ENCODE measurements at places on chromosomes 3 and 15.

DNA sequence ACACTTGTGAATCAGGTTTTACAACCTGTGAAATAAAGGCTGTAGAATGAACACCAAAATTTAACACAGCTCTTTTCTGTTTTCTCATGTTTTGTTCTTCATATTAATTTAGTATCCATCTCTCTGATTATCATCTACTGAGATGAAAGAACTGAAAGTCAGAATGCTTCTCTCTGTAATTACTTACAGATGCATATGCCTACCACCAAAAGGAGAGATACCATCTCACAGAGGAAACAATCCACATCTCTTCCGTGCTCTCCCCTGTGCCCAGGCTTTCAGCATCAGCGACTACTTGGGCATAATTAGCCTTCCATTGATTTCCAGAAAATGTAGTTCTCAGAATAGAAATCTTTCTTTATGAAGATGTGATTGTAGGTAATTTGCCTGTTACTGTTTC, 741.4 kb downstream of the GRM7 start:
- DNase-seq: no peak

GRCh38 chr15:72982714-72983113, 69.5 kb upstream of the NEO1 start:
- DNase-seq: no peak

DNA sequence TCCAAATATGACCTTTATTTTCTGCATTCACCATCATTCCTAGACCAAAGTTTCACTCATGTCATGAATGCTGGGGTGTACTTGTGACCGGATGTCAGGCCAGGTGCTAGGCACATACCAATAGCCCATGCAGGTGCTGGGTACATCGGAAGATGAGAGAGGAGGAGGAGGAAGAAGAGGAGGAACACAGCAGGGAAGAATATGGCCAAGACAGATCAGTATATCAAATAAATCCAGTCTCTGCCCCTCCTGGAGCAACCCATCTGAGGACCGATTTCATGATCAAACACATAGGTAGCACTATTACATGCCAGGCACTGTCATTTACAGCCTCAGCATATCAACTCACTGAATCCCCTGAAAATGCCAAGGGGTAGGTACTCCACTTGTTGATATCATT, 3.0 kb upstream of the WNT7A start:
- peak; percentile 18 for DNase-seq

- DNase-seq: no peak
Observed at GRCh38 chr15:63712828-63713520, 115.8 kb downstream of the FBXL22 start.

GRCh38 chr3:194472290-194472920, 14.4 kb downstream of the ATP13A3 start:
- DNase-seq: no peak
